Small intestine (tissue), 16 donors: ENCODE measurements at places on chromosomes 7 and 10.

DNA sequence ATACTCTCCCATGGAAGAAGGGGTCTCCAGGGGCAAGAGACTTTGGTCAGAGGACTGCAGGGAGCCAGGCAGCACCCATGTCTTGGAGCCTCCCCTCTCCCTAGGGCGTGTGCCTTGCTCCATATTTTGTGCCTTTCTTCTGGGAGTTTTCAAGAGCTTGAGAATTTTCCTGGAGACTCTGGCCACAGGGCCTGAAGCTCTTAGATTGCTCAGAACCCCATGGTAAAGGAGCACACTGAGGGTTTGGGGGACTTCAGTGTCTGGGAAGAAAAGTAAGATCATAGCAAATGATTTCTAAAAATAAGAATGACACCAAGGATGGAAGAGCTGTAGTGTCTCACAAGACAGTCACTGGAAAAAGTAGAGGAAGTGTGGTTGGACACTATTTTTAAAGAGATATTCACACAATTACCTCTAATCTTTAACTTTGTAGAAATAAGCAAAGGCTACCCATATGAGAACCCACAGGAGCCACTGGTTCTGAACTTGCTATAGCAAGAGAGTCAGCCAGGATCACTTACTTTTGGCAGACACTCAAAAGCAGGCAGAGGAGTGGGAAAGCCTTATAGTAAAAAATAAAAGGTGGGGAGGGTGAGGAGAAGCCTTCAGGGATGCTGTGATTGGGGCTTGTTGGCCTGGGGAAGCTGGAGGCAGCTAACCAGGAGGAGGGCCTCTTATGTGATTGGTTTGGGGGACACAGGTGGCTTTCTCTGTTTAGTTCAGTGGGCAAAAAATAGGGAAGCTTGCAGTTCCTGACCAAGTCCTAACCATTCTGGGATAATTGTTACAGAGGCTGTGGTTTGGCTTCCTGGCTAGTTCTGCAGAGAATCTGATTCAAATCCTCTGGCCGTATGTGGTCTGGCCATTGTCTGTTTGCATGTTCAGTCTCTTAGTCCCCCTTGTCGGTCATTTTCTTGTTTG, 5.1 kb upstream of the CSGALNACT2 start:
- no peak for DNase-seq

DNA sequence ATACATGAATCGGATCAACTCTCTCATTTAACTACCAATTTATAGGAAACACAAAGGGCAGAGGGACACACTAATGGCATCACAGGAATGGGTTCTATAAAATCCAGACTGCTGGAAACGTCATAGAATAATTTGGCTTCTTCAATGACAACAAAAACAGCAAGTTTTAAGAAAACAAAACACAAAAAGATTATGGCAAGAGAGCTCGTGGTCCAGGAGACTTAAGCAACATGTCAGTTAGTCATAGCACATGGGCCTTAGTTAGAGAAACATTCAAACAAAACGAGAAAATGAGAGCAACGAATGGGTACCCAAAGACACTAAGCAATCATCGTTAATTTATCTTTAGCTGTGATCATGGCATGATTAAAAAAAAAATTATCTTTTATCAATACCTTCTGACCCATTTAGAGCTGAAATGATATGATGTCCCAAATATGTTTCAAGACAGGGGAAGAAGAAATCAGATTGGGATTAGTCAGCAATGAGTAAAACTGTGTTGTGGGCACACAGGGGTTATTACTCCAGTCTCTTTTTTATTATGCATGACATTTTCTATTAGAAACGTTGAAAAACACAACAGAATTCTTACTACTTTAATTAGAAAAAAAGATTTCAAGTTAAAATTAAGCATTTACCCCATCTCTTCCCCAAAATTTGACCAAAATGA, 28.3 kb downstream of the NCAPG2 start:
- no peak for DNase-seq

- no peak for DNase-seq
These were observed 78.3 kb downstream of the ST8SIA6 start for GRCh38 chr10:17375936-17376584.

DNA sequence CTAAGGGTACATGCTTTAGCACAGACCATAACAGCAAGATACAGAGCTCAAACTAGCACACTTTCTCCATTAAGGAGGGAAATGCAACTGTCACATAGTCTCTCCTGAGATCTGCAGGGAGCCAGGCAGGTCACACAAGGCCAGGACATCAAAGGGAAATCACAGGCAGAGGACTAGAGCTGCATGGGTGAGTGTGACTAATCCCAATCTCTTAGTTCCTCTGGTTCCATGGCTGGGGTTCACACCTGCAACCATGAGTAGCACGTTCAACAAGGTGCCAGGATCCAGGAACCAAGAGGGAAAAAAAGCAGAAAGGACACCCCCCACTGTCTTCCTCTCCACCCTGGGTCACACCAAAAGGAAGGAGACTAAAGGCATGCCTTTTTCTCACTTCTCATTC, 296.5 kb upstream of the STEAP1 start:
- DNase-seq: no peak

DNA sequence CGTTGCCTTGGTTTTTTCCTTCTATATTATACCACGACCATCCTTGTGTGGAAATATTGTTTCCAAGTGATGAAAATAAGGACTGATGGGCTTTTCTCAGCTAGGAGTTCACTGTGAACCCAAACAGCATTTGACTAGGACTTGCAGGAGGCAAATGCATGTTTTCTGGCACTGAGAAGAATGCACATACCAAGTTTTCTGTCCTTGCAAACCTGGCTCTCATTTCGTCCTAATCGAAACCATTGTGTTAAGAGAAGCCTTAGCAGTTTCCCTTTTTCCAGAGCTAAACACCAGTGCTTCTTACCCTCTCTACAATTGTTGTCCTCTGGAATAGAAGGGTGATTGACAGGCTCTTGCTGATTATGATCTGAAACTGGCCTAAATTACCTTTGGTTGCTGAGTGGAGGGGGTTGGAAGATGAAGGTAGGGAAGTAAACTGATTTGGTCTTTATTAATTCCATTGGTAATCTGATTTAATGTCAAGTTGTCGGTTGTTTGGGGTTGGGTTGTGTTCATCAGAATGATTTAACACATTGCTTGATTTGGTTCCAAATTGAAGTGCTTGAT, 33.1 kb upstream of the ELMO1 start:
- DNase-seq: no peak

DNA sequence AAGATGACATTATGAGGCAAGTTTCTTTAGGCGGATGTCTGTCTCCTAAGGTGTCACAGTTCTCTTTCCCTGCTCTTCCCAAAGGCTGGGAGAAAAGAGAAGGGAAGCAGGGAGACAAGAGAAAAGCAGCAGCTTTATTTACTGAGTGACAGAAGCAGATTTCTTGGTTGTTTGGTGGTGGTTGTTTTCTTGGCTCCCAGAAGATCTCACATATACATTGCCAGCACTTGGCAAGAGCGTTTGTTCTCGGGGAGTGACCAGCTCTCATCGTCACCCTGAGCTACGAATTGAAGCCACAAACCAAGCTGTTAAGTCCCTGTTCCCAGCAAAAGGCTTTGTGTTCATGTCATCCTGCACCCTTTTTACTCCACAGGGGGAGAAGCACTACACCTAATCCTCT, 11.4 kb downstream of the CDHR3 start:
- no peak for DNase-seq

GRCh38 chr10:70228491-70228890, 4.7 kb downstream of the PPA1 start:
- DNase-seq: no peak

- DNase-seq: peak; percentile 25
These were observed 311.6 kb upstream of the MKI67 start for GRCh38 chr10:128437786-128438345.

GRCh38 chr10:68272833-68273232, 40.9 kb upstream of the ATOH7 start:
- DNase-seq: no peak

- no peak for DNase-seq
These were observed 41.3 kb downstream of the GRK5 start for GRCh38 chr10:119248681-119249080.

GRCh38 chr7:16562456-16563220, 36.0 kb downstream of the LRRC72 start:
- no peak for DNase-seq

DNA sequence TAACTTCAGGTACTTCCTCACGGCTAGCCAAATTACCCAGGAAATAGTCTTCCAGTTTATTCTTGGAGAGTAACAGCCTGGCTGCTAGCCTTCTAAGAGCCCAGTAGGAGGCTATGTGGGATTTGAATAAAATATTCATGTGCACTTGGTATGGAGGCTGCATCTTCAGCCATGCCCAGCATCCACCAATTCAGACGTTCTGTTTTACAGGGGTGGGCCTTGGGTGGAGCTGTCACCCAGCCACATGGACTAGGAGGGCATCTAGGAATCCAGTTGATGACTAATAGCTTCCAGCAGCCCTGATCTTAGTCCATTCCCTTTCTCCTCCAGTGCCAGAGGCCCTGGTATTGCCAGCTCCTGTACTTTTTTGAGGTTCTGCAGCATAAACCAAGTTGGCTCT, 66.3 kb upstream of the ZRANB1 start:
- no peak for DNase-seq

DNA sequence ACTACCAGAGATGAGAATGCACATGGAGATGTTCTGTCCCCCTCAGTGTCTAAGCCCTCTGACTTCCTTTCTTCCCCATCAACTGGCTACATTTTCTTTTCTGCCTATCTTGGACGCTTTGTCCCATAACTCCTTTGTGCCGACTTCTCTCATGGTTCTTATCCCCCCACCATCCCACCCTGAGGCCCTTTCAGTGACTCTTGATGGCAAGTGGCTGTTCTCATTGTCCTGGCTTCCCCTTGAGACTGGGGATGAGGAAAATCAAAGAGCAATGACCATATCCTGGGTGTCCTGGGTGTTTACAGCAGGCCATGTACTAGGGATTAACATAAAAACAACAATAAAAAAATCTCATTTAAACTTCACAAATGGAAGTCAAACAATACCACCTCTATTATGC, 18.8 kb upstream of the GGCT start:
- DNase-seq: no peak

GRCh38 chr7:33722383-33723101, 182.8 kb upstream of the BMPER start:
- DNase-seq: peak; percentile 43

- no peak for DNase-seq
These were observed 72.2 kb downstream of the MCU start for GRCh38 chr10:72764151-72764550.

DNA sequence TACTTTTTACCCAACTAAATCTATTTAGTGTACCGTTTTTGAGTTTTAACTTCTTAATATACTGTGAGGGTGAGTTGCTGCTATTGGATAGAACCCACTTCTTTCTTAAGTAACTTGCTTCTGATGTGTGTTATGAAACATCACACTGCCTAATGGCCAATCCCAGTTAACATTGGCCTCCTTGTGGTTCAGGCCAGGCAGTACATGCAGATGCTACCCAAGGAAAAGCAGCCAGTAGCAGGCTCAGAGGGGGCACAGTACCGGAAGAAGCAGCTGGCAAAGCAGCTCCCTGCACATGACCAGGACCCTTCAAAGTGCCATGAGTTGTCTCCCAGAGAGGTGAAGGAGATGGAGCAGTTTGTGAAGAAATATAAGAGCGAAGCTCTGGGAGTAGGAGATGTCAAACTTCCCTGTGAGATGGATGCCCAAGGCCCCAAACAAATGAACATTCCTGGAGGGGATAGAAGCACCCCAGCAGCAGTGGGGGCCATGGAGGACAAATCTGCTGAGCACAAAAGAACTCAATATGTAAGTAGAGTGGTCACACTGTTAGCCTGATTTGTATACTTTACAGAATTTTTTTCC, 39.7 kb downstream of the TES start:
- peak; percentile 27 for DNase-seq

- DNase-seq: no peak
These were observed 13.9 kb upstream of the TECTB start for GRCh38 chr10:112269266-112269665.

GRCh38 chr7:18212308-18212707, 184.7 kb upstream of the PRPS1L1 start:
- no peak for DNase-seq

DNA sequence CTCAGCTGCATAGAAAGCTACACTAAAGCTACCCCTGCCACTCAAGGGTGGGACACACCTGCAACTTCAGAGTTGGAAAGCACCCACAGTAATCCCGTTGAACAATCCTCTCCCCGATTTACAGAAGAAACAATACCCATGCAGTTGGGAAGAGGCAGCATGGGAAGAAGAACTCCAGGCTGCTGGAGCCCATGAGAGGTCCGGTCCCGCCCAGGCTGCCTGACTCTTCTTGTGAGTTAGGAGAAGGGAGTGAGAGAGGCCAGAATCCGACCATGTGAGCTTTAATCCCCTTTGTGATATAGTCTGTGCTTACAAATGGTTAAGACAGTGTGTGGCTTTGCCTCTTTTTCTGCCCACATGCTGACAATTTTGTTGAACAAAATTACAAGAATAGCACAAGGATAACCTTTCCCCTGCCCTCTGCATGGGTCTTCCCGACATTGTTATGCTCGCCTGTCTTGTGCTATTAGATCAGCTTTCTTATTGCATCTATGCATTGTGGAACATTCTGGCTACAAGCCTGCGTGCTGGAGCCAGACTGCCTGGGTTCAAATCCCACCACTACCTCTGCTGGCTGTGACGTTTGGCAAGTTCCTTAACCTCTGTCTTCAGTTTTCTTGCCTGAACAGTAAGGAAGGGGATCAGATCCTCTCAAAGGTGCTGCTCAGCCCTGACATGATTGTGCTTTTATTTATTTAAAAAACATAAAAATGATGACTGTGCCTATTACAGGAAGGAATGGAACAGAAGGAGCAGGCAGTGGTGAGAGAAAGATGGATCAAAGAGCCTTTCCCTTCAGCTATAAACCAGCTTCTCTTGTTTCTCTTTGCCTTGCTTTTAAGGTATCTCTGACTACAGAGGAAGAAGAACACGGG, 56.0 kb downstream of the BPGM start:
- DNase-seq: no peak

DNA sequence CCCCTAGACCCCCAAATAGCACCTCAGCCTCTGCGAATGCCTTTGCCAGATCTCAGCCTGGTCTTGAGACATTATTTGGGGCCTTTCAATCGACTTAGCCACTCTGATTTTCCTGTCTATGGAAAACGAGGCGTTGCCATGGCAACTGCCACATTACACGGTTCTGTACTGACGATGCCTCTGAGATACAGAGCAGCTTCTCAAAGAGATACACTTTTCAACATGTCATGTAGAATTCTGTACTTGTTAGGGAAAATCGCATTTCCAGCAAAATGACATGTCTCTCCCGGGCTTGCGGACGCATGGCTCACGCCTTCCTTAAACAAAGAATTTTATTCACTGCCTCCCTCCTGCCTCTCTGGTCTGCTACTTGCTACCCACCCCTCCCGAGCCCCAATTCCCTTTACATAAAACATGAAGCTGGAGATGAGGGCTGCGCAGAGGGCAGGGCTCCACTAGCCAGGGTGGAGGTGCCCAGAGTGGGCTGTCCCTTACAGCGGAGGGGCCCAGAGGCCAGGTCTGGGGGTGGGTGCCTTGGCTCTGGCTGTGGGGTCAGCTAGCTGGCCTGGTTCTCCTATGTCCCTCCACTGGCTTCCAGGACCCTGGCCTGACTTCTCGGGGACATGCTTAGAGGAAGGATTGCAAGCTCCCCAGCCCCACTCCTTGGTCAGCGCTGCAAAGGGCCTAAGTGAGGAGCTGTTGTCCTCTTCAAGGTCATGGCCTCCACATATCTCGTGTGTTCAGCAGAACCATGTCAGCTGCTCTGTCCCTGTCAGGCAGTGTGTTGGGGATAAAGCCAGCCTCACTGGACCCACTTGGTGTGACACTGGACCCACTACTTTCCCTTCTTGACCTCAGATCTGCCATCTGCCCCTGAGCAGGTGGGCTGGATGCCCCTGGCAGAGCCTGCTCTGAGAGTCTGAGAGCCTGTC, 342.5 kb downstream of the RPS24 start:
- DNase-seq: no peak
